ENCODE measurements at places on chromosomes 1 and 21. TPM values are rescaled to one million over a fixed set of nuclear protein-coding genes. Genes with fewer than 3 reads are reported as not detected.

The NPHS2 gene
- total RNA-seq, result not detected

The EXTL1 gene
- 0.24 TPM for total RNA-seq

The PTCH2 gene
- 0.81 TPM for total RNA-seq

The ACTN2 gene
- total RNA-seq, result 11.5 TPM

The CD52 gene
- total RNA-seq, result 135 TPM

The TMEM269 gene
- not detected for total RNA-seq

The FMO2 gene
- total RNA-seq, result 212 TPM

The LENEP gene
- total RNA-seq, result 1.0 TPM

The ALX3 gene
- total RNA-seq, result not detected

The PTPN7 gene
- 7.0 TPM for total RNA-seq

The IVL gene
- total RNA-seq, result 0.24 TPM

The DMRTB1 gene
- not detected for total RNA-seq

The THRAP3 gene
- 77.8 TPM for total RNA-seq

Measured in upper lobe of left lung (tissue), 6 donors.